ENCODE measurements at places on chromosomes 7 and 10. TPM values are rescaled to one million over a fixed set of nuclear protein-coding genes. Genes with fewer than 3 reads are reported as not detected.

The ADO gene
- 22.5 TPM for total RNA-seq

The FAM237B gene
- total RNA-seq = not detected

The PURB gene
- total RNA-seq = 31.5 TPM

The HOXA2 gene
- not detected for total RNA-seq

The HOXA11 gene
- total RNA-seq = 0.10 TPM

DNA sequence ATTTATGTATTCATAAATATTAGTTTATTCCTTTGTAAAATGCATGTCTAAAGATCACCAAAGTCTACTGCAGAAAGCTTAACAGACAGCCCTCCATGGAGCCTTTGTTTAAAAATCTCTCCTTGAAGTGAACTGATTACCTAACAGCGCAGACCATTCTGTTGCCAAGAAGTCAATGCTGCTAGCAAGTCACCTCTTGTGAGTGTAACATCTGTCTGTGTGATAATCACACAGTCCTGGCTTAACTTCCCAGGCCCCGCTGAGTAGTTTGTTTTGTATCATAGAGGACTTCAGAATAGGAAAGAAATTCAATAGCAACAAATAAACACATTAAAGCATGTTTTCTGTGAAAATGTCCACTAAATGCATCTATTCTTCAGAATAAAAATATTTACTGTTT, 435.3 kb upstream of the IGFBP3 start:
- H3K36me3 ChIP-seq = no peaks in the 10 kb centered on the region
- H3K4me3 ChIP-seq = no peak overlapping the region
- H3K27me3 ChIP-seq = peaks cover 4% of the 10 kb centered on the region
- no peaks in the 10 kb centered on the region for H3K4me1 ChIP-seq
- DNase-seq = no peak

- DNase-seq = no peak
- no peak overlapping the region for H3K4me3 ChIP-seq
- peaks cover 13% of the 10 kb centered on the region for H3K36me3 ChIP-seq
- H3K27ac ChIP-seq = no peak overlapping the region
- H3K4me1 ChIP-seq = no peaks in the 10 kb centered on the region
- H3K27me3 ChIP-seq = no peaks in the 10 kb centered on the region
Observed at GRCh38 chr10:4041635-4042034, 256.6 kb upstream of the KLF6 start.

GRCh38 chr7:92251181-92251580, 5.4 kb downstream of the ANKIB1 start:
- peaks cover 15% of the 10 kb centered on the region for H3K36me3 ChIP-seq
- H3K4me3 ChIP-seq = no peak overlapping the region

DNA sequence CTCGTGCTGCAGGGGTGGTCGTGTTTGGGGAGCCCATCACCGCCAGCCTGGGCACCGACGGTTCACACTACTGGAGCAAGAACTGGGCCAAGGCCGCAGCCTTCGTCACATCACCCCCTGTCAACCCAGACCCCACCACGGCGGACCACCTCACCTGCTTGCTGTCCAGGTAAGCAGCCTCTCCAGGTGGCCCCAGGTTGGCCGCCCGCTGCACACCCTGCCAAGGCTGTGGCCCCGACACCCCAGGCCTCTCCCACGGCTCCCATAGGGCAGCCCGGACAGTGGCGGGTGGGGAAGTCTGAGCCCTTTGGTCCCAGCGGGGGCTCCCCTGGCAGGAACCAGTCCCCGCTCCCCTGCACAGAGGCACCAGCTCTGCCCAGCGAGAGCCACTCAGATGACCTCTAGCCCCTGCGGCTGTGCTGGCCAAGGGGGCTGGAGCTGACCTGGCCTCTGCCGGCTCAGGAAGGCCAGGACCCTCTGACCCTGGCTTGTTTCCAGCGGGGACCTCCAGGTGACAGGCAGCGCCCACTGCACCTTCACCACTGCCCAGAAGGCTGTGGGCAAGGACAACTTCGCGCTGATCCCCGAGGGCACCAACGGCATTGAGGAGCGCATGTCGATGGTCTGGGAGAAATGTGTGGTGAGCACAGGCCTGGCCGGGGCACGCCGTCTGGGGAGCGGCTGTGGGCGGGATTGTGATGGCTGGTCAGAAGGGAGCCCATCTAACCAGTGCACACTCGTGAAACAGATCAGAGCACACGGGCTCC, 13.8 kb downstream of the DPYSL4 start:
- no peaks in the 10 kb centered on the region for H3K4me1 ChIP-seq
- no peak for DNase-seq
- H3K27ac ChIP-seq = no peak overlapping the region
- no peaks in the 10 kb centered on the region for H3K27me3 ChIP-seq

DNA sequence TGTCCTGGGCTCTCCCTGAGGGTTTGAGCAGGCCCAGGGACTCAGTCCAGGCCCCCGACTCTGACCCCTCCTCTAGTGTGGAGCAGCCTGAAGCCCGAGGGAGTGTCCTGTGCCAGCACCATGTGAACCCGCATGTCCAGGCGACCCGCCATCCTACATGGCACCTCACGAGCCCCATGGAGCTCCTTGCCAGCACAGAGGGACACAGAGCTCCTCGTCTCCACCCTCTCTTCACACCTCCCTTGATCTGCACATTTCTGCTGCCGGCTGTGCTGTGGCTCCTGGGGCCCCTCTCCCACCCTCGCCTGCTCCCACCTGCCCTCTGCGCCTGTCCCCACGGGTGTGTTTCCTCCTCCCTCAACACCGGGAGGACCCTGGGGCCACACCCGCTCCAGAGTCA, 103.5 kb downstream of the ADARB2 start:
- DNase-seq = no peak
- no peaks in the 10 kb centered on the region for H3K36me3 ChIP-seq
- no peaks in the 10 kb centered on the region for H3K4me1 ChIP-seq
- H3K27me3 ChIP-seq = peaks cover 9% of the 10 kb centered on the region
- no peak overlapping the region for H3K4me3 ChIP-seq
- H3K27ac ChIP-seq = no peak overlapping the region

DNA sequence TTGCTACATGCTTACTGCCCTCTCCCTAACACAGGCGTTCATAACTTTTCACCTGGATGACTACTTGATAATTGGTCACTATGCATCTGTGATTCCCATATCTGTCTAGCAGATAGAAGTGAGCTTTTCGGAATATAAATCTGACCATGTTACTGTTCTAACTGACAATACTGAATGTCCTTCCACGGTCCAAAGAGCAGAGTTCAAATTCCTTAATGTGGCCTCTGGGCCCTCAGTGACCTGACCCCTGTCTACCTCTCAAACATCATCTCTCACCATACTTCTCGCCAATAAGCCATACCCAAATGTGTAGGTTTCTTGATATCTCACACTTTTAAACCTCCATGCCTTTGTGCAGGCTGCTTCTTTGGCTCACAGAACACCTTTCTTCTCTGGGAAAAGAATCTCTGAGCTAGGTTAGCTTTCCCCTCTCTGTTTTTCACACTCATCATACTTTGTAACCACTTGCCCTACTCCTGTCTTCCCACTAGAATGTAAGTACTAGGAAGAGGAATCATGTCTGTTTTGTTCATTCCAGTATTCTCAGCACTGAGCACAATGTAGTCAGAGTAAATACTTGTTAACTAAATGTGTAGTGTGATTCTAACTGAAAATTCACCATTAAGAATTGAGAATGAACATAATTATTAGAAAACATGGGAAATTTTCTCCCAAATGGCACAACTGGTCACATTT, 39.2 kb upstream of the LRRC17 start:
- no peaks in the 10 kb centered on the region for H3K27me3 ChIP-seq
- no peak for DNase-seq
- peaks cover 2% of the 10 kb centered on the region for H3K36me3 ChIP-seq
- no peak overlapping the region for H3K27ac ChIP-seq
- no peak overlapping the region for H3K4me3 ChIP-seq

GRCh38 chr7:130566168-130566897, 74.4 kb downstream of the MEST start:
- DNase-seq = no peak
- H3K27me3 ChIP-seq = no peaks in the 10 kb centered on the region
- peaks cover 30% of the 10 kb centered on the region for H3K36me3 ChIP-seq
- H3K27ac ChIP-seq = no peak overlapping the region

- H3K4me1 ChIP-seq = peaks cover 79% of the 10 kb centered on the region
- no peak for DNase-seq
- peak overlapping the region; percentile 91 for H3K27ac ChIP-seq
- peaks cover 79% of the 10 kb centered on the region for H3K36me3 ChIP-seq
- peak overlapping the region; percentile 11 for H3K4me3 ChIP-seq
- H3K27me3 ChIP-seq = no peaks in the 10 kb centered on the region
Observed at GRCh38 chr7:130896051-130896881, 162.3 kb upstream of the KLF14 start.

- H3K27me3 ChIP-seq = no peaks in the 10 kb centered on the region
- no peak overlapping the region for H3K27ac ChIP-seq
Observed at GRCh38 chr7:538764-539685, 19.4 kb upstream of the PDGFA start.

- no peak overlapping the region for H3K27ac ChIP-seq
- peaks cover 3% of the 10 kb centered on the region for H3K4me1 ChIP-seq
- H3K27me3 ChIP-seq = no peaks in the 10 kb centered on the region
- no peak for DNase-seq
- H3K4me3 ChIP-seq = no peak overlapping the region
Observed at GRCh38 chr7:152865461-152865860, 105.9 kb downstream of the ACTR3B start.

- no peak overlapping the region for H3K4me3 ChIP-seq
- H3K27ac ChIP-seq = no peak overlapping the region
- H3K4me1 ChIP-seq = no peaks in the 10 kb centered on the region
- H3K36me3 ChIP-seq = no peaks in the 10 kb centered on the region
- peaks cover 12% of the 10 kb centered on the region for H3K27me3 ChIP-seq
Observed at GRCh38 chr7:156558198-156558597, 82.4 kb upstream of the RNF32 start.

GRCh38 chr10:5882961-5883360, 6.7 kb downstream of the ANKRD16 start:
- no peak for DNase-seq
- H3K27me3 ChIP-seq = no peaks in the 10 kb centered on the region

- DNase-seq = no peak
- no peaks in the 10 kb centered on the region for H3K27me3 ChIP-seq
- H3K27ac ChIP-seq = no peak overlapping the region
Observed at GRCh38 chr10:17984056-17984455, 32.3 kb downstream of the SLC39A12 start.

GRCh38 chr7:11648980-11649379, 183.0 kb downstream of the THSD7A start:
- no peaks in the 10 kb centered on the region for H3K36me3 ChIP-seq
- no peak overlapping the region for H3K27ac ChIP-seq
- DNase-seq = no peak

DNA sequence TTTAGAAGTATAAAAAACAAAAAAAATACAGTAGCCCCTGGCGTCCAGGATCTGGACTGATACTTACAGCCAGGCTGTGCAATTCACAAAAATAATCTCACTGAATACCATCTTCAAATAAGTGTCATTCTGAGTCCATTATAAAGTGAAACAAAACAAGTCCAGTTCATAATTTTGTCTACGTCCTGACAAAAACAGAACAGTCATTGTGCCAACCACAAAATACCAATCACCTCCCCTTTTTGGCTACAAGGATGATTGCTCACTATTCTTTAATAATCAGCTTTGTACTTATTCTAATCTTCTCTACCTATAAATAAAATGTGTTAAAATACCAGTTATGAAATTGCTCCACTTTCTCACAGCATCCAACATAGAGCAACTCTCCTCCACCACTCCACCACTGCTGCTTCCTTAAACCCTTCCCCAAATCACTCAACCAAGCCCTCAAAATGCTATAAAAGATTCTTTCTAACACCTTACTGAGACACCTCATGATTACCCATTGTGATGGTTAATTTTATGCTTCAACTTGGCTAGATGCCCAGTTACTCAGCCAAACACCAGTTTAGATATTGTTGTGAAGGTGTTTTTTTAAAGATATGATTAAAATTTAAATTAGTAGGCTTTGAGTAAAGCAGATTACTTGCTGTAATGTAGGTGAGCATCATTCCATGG, 479.8 kb upstream of the SEMA3A start:
- H3K27ac ChIP-seq = no peak overlapping the region
- peaks cover 4% of the 10 kb centered on the region for H3K4me1 ChIP-seq
- H3K4me3 ChIP-seq = no peak overlapping the region
- DNase-seq = no peak

GRCh38 chr7:139231513-139232376, 708 bp downstream of the UBN2 start:
- DNase-seq = peak; percentile 35
- peak overlapping the region; percentile 100 for H3K4me3 ChIP-seq
- peaks cover 1% of the 10 kb centered on the region for H3K36me3 ChIP-seq
- H3K4me1 ChIP-seq = peaks cover 28% of the 10 kb centered on the region
- H3K27ac ChIP-seq = peak overlapping the region; percentile 56
- no peaks in the 10 kb centered on the region for H3K27me3 ChIP-seq

DNA sequence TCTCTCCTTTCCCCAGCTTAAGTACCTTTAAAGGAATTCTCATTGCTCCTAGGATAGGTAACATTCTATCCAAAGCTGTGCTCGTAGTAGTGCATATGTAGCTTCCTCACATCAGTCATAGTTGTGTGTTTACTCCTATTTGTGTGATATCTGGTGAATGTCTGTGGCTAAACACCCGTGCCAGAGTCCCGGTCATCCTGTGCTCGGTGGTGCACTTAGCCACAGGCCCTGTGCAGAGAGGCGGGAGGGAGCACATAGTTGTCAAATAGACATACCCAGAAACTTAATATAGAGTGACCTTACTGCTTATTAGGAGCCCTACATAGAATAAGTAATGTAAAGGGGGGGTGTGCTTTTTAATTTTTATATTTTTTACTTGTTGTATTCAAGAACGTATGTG, 76.6 kb downstream of the RBM33 start:
- H3K27me3 ChIP-seq = no peaks in the 10 kb centered on the region
- no peak for DNase-seq
- no peak overlapping the region for H3K4me3 ChIP-seq
- peaks cover 35% of the 10 kb centered on the region for H3K4me1 ChIP-seq

DNA sequence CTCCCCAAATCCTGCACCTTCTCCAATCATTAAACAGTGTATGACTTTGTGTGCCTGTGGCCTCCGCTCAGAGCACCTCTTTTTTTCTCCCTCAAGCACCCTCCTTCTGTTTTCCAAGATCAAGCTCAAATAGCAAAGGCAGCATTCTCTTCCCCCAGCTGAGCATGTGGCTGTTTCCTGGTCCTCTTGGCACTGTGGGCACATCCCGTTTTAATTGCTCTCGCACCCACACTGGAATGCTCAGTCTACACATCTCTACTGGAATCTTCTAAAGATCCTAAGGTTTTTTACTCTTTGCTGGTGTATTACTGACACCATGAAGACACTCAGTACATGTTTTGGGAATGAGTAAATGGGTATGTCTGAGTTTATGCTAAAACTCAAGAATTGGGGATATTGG, 107.4 kb downstream of the WDFY4 start:
- H3K27ac ChIP-seq = peak overlapping the region; percentile 65
- H3K4me1 ChIP-seq = peaks cover 4% of the 10 kb centered on the region
- no peak for DNase-seq
- H3K27me3 ChIP-seq = peaks cover 3% of the 10 kb centered on the region
- no peak overlapping the region for H3K4me3 ChIP-seq
- H3K36me3 ChIP-seq = no peaks in the 10 kb centered on the region
